ENCODE measurements at places on chromosomes 16 and 17.

DNA sequence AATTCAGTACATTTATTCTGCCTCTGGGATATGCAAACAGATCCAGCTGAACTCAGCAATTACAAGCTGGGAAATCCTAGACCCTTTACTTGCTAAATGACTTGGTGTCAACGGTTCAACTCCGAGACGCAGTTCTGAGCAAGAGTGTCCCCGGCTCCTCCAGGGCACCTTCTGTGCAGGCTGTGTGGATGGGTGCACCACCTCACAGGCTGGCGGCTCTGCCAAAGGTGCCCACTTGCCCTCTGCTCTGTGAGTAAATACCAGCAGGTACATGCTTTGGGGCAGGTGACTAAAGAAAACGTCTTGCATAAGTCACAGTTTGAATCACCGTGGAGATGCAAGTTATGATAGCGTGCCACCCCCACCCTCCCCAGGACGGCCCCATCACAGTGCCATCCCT is 23.3 kb downstream of the MAP1LC3B start:
- H3K27ac ChIP-seq = no peak overlapping the region
- H3K4me1 ChIP-seq = no peaks in the 10 kb centered on the region
- DNase-seq = no peak
- H3K36me3 ChIP-seq = no peaks in the 10 kb centered on the region

GRCh38 chr17:50174444-50174843 is 8.6 kb downstream of the SGCA start:
- no peak for DNase-seq
- H3K27me3 ChIP-seq = no peaks in the 10 kb centered on the region
- no peak overlapping the region for H3K27ac ChIP-seq
- H3K4me1 ChIP-seq = peaks cover 13% of the 10 kb centered on the region
- H3K4me3 ChIP-seq = no peak overlapping the region

GRCh38 chr16:71956486-71956885 is 43.7 kb downstream of the PKD1L3 start:
- peak overlapping the region; percentile 0 for H3K27ac ChIP-seq
- no peaks in the 10 kb centered on the region for H3K36me3 ChIP-seq
- H3K4me1 ChIP-seq = peaks cover 31% of the 10 kb centered on the region

DNA sequence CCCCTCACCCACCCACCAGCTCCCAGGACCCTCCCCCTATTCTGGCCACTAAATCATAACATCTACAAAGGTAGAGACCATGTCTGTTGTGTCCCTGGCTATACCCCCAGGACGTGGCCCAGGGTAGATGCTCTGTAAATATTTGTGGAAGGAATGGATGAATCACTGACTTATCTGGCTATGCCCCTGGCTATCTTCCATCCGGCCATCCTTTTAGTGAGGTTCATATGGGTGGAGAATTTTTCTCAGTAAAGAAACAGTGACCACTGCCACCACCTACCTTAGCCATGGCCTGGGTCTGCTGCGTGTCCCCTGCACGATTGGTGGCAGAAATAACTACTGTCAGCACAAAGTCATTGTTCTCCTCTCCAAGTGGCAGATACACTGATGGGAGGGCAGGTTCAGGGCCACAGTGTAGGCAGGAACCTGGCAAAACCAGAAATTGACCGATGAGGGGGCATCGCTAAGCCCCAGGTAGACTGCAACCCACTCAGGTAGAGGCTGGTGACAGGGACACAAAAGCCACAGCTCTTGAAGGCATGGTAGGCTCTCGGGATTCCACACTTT is 63.1 kb upstream of the BCO1 start:
- no peak overlapping the region for H3K4me3 ChIP-seq
- DNase-seq = no peak
- no peaks in the 10 kb centered on the region for H3K36me3 ChIP-seq
- no peaks in the 10 kb centered on the region for H3K4me1 ChIP-seq

- H3K36me3 ChIP-seq = no peaks in the 10 kb centered on the region
- no peak overlapping the region for H3K27ac ChIP-seq
- DNase-seq = no peak
- H3K4me1 ChIP-seq = peaks cover 12% of the 10 kb centered on the region
- H3K27me3 ChIP-seq = peaks cover 57% of the 10 kb centered on the region
Measured at GRCh38 chr17:50123649-50124349, 6.2 kb downstream of the SAMD14 start.

- no peaks in the 10 kb centered on the region for H3K36me3 ChIP-seq
- no peaks in the 10 kb centered on the region for H3K4me1 ChIP-seq
- no peak overlapping the region for H3K27ac ChIP-seq
- H3K4me3 ChIP-seq = no peak overlapping the region
Measured at GRCh38 chr16:14958970-14959369, 15.9 kb upstream of the PDXDC1 start.

- peaks cover 2% of the 10 kb centered on the region for H3K27me3 ChIP-seq
- no peak overlapping the region for H3K4me3 ChIP-seq
- peaks cover 13% of the 10 kb centered on the region for H3K4me1 ChIP-seq
- H3K36me3 ChIP-seq = no peaks in the 10 kb centered on the region
- no peak overlapping the region for H3K27ac ChIP-seq
Measured at GRCh38 chr17:28476076-28476865, 2.8 kb downstream of the SLC13A2 start.

- no peak for DNase-seq
- no peak overlapping the region for H3K27ac ChIP-seq
- H3K4me3 ChIP-seq = no peak overlapping the region
- H3K27me3 ChIP-seq = no peaks in the 10 kb centered on the region
- H3K36me3 ChIP-seq = peaks cover 66% of the 10 kb centered on the region
- peaks cover 4% of the 10 kb centered on the region for H3K4me1 ChIP-seq
Measured at GRCh38 chr17:76048711-76049110, 21.6 kb upstream of the EVPL start.

- no peak overlapping the region for H3K4me3 ChIP-seq
- no peaks in the 10 kb centered on the region for H3K27me3 ChIP-seq
Measured at GRCh38 chr17:55175788-55176427, 88.9 kb upstream of the HLF start.

- no peak for DNase-seq
- no peak overlapping the region for H3K27ac ChIP-seq
- H3K4me3 ChIP-seq = no peak overlapping the region
- H3K27me3 ChIP-seq = no peaks in the 10 kb centered on the region
- H3K36me3 ChIP-seq = peaks cover 68% of the 10 kb centered on the region
Measured at GRCh38 chr17:18191967-18192366, 8.3 kb downstream of the ALKBH5 start.

- no peaks in the 10 kb centered on the region for H3K27me3 ChIP-seq
- no peak overlapping the region for H3K27ac ChIP-seq
- DNase-seq = no peak
- H3K4me1 ChIP-seq = no peaks in the 10 kb centered on the region
- no peak overlapping the region for H3K4me3 ChIP-seq
Measured at GRCh38 chr16:78258375-78259065, 159.1 kb downstream of the WWOX start.

DNA sequence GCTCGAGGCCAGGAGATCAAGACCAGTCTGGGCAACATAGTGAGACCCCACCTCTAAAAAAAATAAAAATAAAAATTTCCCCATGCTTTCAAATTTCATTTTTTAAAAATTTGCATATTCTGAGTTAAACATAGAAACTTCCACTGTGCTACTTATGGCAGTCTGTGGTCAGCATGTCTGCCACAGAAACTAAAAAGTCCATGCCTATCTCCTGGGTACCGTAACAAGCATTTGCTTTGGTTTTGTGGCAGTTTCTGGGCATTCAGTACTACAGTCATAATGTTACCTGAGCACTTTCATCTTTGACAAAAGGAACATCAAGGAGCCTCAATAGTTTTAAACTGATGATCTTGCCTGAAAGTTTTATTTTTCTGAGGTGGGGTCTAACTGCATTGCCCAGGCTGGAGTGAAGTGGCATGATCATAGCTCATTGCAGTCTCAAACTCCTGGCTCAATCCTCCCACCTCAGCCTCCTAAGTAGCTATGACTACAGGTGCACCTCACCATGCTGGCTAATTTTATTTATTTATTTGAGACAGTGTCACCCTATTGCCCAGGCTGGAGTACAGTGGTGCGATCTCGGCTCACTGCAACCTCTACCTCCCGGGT is 13.2 kb upstream of the ITGA2B start:
- H3K36me3 ChIP-seq = peaks cover 42% of the 10 kb centered on the region
- no peak overlapping the region for H3K4me3 ChIP-seq
- DNase-seq = no peak
- no peak overlapping the region for H3K27ac ChIP-seq

DNA sequence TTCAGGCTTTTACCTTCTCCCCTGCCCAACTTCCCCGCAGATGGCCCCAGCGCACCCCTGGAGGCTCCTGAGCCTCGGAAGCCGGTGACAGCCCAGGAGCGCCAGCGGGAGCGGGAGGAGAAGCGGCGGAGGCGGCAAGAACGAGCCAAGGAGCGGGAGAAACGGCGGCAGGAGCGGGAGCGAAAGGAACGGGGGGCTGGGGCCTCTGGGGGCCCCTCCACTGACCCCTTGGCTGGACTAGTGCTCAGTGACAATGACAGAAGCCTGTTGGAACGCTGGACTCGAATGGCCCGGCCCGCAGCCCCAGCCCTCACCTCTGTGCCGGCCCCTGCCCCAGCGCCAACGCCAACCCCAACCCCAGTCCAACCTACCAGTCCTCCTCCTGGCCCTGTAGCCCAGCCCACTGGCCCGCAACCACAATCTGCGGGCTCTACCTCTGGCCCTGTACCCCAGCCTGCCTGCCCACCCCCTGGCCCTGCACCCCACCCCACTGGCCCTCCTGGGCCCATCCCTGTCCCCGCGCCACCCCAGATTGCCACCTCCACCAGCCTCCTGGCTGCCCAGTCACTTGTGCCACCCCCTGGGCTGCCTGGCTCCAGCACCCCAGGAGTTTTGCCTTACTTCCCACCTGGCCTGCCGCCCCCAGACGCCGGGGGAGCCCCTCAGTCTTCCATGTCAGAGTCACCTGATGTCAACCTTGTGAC is 3.6 kb downstream of the MAPK7 start:
- H3K4me1 ChIP-seq = peaks cover 19% of the 10 kb centered on the region
- H3K27me3 ChIP-seq = no peaks in the 10 kb centered on the region
- no peak overlapping the region for H3K27ac ChIP-seq
- DNase-seq = no peak
- peaks cover 43% of the 10 kb centered on the region for H3K36me3 ChIP-seq

DNA sequence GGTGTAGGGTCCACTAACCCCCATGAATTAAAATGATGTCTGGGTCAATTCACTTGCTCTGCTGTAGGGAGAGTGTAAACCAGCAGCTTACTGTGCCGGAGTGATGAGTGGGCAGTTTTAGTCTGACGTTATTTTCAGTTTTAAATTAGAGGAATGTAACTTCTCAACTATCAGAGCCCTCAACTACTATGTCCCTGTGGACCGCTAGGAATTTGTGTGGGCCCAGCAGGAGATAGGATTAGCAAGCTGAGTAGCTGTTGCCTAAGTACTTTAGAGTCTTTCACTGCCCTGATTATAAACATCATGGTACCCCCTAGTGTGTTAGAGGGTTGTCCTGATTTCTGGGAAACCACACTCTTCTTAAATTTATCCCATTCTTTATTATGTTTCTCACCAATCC is 11.4 kb downstream of the MARVELD3 start:
- no peaks in the 10 kb centered on the region for H3K27me3 ChIP-seq
- no peak for DNase-seq
- no peaks in the 10 kb centered on the region for H3K4me1 ChIP-seq
- H3K27ac ChIP-seq = no peak overlapping the region

- no peak overlapping the region for H3K4me3 ChIP-seq
- H3K4me1 ChIP-seq = peaks cover 12% of the 10 kb centered on the region
- H3K27ac ChIP-seq = no peak overlapping the region
Measured at GRCh38 chr17:74220219-74220618, 6.8 kb downstream of the TTYH2 start.

DNA sequence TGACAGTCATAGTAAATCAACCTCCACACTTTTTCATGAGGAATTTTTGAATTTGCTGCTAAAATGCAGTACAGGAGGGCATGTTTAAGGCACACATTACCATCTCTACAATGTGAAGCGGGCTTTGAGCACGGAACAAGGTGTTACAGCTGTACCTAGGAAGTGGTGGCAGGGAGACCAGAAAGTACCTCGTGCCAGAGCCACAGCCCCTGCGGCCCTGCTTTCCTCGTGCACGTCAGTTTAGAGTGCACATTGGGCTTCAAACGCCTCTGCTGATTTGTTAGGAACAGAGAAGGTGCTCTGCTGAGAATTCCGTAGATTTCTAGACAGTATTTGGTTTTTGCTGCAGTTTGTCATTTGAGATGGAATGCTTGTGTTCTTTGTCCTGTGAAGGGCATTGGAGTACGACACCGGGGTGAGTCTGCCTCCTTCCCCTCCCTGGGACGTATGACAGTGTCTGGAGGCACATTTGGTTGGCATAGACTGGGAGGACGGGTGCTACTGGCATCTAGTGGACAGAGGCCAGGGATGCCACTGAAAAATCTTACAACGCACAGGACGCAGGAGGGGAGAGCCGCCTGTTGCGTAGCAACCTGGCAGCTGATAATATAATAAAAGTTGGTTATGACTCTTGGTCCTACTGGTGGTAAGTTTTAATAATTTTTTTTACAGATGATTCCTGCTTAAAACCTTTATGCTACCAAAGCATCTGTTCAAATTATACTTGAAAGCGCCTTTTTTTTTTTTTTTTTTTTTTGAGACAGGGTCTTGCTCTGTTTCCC is 9.1 kb downstream of the FOXK2 start:
- H3K27ac ChIP-seq = peak overlapping the region; percentile 5
- peak; percentile 45 for DNase-seq
- peaks cover 11% of the 10 kb centered on the region for H3K36me3 ChIP-seq
- H3K27me3 ChIP-seq = no peaks in the 10 kb centered on the region
- peaks cover 42% of the 10 kb centered on the region for H3K4me1 ChIP-seq

DNA sequence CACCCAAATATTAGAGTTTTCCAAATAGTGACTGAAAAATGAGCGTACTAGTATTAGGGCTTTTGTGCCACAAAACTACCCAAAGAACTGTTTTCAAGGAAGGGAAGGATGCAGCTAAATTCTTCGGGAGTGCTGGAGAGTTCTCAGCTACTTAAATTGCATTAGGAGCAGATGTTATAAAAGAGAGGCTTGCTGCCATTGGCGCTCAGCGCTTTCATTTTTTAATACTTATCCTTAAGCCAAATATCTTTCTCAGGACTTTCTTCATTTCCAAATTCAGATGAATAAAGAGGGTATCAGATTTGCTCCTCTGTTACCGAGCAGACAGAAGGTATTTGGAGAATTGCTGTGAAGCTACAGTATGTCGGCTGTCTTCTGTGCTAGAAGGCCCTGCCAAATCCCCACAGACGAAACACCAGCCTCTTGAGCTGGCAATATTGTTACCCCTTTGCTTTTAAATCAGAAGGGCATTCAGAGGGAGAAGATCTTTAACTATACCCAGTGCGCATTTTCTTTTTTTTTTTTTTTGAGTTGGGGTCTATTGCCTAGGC is 47.2 kb upstream of the CLEC18A start:
- H3K27ac ChIP-seq = no peak overlapping the region
- no peaks in the 10 kb centered on the region for H3K4me1 ChIP-seq
- no peaks in the 10 kb centered on the region for H3K27me3 ChIP-seq

All from activated CD8-positive, alpha-beta T cell treated with anti-CD3 and anti-CD28 coated beads, Interleukin-2, amount 10 ng/mL, durations not matched to agents 7 days and 5 days (primary cell).